Choroid plexus epithelial cell (primary cell): ENCODE measurements at places on chromosomes 7 and 10.

DNA sequence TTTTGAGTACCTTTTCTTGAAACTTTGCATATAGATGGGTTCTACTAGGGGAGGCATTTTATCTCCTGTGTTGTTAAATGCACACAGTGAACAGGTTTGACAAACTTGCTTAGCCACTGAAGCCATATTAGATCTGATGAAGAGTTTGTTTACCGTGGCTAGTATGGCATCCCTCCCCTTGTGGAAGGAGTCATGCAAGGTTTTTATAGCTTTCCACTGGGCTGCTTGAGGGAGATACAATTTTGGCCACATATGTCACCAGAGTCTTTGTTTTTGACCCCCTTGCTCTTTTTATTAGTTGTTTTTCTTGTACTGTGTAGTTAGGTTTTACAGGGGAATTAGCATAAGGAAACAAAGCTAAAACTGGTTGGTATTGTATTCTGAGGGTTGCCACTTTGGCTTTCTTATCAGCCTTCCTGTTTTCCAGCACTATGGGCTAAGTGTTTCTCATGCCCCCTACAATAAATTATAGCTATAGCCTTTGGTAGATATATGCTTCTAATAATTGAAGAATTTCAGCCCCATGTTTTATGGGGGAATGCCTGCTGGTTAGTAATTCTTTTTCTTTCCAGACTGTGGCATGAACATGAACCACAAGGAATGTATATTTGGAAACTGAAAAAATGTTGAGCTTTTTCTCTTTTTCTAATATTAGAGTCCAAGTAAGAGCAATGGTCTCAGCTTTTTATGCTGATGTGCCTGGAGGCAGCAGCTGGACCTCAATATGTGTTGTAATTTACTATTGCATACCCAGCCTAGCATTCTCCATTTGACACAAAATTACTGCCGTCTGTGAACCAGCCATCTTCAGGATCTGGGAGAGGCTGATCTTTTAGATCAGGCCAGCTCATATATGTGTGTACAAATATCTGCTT is 18.4 kb upstream of the STEAP2 start:
- DNase-seq, result peak; percentile 26

DNA sequence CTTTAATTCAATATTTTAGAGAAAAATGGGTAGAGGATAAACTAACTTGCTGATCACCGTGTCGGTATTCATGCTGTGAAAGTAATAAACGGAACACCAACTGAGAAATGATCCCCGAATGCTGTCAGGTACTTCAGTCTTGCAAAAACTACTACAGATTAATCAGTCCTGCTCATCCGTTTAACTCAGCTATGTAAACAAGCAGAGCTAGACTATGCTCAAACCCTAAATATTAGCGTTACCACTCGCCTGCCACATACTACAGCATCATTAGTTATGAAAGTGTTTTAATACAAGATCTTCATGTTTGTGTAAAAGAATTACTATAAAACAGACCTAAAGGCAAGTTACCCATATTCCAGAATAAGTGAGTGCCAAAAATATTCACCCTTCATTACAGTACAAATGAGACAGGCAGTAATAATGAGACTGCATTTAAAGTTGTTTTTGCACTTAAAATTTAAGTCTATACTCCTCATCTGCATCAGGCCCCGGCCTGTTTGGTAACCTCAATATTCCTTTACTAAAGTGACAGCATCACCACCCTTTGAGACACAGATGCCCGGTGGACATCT is 952 bp downstream of the DNMBP start:
- peak; percentile 34 for DNase-seq

GRCh38 chr10:127952575-127952869 is 45.6 kb downstream of the PTPRE start:
- DNase-seq, result no peak

- no peak for DNase-seq
Observed at GRCh38 chr10:113347508-113347907, 205.3 kb upstream of the HABP2 start.

DNA sequence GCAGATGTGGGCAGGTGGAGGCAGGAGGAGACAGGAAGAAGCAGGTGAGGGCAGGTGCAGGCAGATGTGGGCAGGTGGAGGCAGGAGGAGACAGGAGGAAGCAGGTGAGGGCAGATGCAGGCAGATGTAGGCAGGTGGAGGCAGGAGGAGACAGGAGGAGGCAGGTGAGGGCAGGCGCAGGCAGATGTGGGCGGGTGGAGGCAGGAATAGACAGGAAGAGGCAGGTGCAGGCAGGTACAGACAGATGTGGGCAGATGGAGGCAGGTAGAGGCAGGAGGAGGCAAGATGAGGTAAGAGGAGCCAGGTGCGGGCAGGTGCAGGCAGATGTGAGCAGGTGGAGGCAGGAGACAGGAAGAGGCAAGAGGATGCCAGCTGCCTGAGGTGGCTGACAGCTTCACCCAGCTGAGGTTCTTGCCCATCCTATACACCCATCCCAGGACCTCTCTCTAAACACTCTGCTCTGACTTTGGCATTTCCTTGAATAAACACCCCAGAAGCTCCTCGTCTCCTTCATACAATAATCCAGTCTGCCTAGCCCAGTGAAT is 33.0 kb downstream of the PTPRE start:
- no peak for DNase-seq

GRCh38 chr7:18541181-18541870 is 45.8 kb downstream of the HDAC9 start:
- DNase-seq, result no peak

- peak; percentile 85 for DNase-seq
Observed at GRCh38 chr7:2781636-2782035, 62.5 kb downstream of the GNA12 start.
